RCC 7860 (cell line): ENCODE measurements at places on chromosomes 12 and 14.

- no peak for DNase-seq
Measured at GRCh38 chr14:104526723-104527645, 52.6 kb upstream of the C14orf180 start.

GRCh38 chr12:82149045-82149444 lies 209.1 kb downstream of the CCDC59 start:
- no peak for DNase-seq

GRCh38 chr14:68679746-68680467 lies 113.0 kb downstream of the ZFP36L1 start:
- peak; percentile 48 for DNase-seq

GRCh38 chr14:32201816-32202490 lies at the start of gene RNU6-7:
Gene RNU6-7, plus strand, starts transcription at chr14:32202045.
- no peak for DNase-seq

- peak; percentile 22 for DNase-seq
Measured at GRCh38 chr12:53221203-53222080, 10.6 kb downstream of the RARG start.

DNA sequence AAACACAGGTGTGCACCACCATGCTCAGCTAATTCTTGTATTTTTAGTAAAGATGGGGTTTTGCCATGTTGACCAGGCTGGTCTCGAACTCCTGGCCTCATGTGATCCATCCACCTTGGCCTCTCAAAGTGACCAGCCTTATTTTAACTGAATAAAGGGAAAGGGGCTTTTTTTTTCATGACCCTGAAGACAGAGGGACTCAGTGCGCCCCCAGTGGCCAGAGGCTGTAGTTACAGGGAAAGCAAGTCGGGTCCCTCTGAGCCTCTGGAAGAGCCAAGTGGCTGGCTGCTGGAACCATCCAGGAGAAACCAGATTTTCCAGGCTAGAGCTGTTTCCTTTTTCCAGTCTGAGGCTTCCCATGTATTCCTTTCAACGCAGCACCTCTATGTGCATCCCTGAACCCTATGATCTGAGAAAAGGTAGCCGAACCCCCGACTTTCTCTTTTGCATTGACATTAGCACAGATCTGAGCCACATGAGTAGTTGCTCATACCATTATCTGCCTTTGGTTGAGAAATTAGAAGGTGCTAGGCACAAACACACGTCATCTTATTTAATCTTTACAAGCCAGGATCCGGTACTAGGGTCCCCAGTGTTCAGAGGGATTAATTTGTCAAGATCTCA lies 342.7 kb downstream of the CACNA1C start:
- DNase-seq = no peak

GRCh38 chr14:51654533-51654845 lies 2.8 kb downstream of the FRMD6 start:
- no peak for DNase-seq

GRCh38 chr12:50725011-50725942 lies 38.6 kb upstream of the ATF1 start:
- DNase-seq = no peak

DNA sequence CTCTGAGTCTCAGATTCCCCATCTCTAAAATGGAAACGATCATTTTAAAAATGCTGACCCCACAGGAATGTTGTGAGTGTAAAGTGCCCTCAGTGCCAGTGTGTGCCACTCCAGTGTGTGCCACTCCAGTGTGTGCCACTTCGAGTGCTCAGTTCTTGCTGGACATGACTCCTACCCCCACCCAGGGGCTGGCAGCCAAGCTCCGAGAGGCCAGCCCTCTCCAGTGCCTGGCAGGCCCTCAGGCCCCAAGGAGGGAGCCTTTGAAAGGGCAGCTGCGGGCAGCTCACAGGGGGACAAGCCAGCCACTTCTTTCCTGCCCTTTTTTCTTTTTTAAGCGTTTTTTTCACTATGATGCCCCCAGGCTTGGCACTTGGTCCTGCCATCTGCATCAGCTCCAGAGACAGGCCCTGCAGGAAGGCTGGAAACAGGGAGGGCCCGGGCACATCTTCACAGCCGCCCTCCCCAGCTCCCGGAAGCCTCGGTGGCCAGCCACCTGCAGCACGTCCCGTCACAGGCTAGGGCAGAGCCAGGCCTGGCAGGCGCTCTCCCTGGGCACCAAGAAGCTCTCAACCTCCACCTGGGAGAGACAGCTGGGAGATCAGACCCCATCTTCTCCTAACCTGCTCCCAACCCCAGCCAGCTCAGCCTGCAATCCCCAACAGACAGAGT lies 29.8 kb downstream of the NCOR2 start:
- DNase-seq = no peak

DNA sequence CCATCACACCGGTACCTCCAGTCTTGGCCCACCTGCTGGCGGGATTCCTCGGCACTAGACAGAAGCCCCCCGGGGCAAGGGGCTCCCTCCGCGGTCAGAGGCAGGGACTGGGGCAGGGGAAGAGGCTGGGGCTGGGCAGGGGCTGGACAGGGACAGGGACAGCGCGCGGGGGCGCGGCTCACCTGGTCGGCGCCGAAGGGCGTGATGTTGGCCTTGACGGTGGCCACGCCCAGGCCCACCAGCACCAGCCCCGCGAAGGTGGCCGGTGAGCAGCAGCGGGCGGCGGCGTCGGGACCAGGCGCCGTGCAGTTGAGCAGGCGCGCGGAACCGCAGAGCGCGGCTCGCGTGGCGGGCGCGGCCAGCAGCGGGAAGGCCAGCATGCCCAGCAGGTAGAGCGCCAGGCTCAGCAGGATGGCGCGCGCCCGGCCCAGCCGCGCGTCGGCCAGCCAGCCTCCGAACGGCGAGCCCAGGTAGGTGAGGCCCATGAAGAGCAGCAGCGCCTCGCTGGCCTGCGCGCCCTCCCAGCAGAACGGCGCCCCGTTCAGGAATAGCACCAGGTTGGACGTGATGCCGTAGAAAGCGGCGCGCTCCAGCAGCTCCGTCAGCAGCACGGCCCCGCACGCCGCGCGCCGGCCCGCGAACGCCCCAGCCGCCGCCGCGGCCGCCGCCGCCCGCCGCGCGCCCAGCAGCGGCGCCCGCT lies 392 bp downstream of the SLC15A4 start:
- DNase-seq = no peak

DNA sequence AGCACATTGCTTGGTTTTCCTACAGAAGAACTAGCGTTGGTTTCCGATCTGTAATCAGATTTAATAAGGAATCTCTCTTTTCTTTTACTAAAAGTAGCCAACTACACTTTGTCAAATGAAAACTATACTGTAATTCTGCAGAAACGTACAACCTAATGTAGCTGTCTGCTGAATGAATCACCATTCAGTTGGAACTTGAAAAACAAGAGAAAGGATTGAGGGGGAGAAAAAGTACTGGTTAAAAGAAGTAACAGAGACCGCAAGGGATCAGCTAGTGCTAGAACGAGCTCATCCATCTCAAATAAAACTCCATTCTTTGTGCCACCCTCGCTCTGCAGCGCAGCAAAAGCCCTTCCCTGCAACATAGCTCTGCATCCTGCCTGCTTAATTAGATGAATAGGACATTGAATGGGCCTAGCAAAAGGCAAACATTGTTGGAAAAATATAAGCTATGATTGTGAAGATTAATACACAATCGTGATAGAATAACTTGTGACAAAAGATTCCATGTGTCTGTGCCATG lies 2.6 kb downstream of the GARIN2 start:
- DNase-seq = no peak

DNA sequence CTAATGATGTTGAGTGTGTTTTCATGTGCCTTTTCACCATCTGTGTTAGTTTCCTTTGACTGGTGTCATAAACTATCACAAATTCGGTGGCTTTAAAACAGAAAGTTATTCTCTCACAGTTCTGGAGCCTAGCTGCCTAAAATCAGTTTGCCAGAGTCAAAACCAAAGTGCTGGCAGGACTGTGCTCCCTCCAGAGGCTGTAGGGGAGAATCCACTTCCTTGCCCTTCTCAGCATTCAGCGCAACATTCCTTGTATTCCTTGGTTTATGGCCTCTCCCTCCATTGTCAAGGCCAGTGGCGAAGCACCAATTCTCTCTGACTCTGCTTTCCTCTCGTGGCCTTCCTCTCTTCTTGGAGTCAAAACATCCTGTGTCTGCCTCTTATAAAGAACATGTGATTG lies 174.2 kb upstream of the PDE3A start:
- no peak for DNase-seq

GRCh38 chr14:59829469-59830337 lies 40.9 kb downstream of the RTN1 start:
- no peak for DNase-seq

DNA sequence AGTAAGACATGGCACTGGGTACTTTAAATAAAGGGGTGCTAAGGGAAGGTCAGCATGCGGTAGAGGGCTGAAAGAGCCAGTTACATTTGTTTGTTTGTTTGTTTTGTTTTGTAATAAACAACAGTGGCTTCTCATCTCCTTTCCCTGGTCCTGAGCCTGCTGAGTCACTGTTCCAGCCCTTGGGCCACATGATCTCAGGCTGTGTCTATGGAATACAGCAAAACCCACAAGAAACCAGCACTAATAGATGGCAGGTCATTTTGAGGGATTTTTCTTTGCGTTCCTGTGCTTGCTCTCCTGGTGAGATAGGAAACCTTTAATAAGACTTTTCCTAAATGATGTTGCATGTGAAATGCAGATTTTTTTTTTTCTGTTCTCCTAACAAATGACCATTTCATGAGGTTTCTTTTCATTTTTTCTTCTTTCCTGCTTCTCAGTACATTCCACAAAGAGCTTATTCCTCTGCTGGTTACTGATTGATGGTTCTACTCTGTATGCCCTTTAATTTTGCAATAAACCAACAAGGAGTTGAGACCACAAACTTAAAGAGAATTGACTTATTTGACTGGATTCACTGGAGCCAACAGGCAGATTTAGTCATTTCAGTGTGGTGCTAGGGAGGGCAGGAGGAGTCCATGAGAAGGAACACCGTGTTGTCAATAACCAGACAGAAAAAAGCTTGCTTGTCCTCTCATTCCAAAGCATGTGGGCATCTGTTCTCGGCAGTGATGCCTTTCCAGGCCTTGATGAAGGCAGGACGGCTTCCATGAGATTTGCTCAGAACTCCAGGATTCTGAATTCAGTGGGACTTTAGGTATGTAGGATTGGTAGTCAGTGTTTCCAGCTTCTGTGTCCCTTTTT lies 459.2 kb downstream of the RAD51B start:
- peak; percentile 62 for DNase-seq

- DNase-seq = no peak
Measured at GRCh38 chr14:35339761-35340406, 47.7 kb downstream of the PSMA6 start.

DNA sequence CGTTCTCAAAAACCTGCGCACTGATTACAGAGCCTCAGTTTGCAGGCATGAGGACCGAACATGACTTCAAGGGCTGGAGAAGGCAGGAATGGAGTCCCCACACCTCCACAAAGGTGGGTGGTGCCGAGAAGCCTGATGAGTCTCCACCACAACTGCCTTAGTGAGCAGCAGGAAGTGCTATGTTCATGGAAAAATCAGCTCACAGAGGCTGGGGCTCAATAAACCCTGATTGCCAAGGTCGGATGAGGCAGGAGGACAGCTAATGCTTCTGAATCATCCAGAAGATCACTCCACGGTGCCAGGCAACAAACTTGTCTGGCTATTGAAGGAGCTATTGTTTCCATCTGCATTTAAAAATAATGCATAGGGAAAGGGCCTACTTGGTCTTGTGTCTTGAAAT lies 31.1 kb downstream of the APPL2 start:
- peak; percentile 44 for DNase-seq

DNA sequence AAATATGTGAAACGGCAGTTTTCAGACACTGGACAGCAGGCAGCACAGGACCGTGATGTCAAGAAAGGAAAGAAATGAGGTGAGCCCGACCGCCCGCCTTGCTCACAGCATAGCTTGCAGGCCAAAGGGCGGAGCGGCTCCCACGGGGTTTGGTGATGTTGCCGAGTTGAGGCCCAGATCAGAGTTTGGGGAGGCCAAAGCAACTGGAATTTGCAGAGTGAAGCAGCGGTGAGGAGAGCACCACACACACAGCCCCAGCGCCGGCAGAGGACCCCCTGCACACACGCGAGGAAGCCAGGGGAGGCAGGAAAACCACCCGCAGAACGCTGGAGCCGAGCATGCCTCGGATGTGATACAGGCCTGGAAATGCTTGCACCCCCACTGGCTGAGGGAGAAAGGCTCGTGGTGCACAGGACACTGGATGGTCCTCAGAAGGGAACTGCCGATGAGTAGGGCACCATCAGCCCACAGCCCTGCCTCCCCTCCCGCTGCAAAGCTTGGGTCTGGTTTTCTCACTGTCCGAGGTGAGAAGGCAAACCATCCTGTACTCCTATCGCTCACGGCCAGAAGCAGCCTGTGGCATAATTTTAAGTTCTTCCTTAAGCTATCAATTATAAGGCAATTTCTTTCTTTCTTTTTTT lies 25.7 kb upstream of the PLD4 start:
- no peak for DNase-seq

DNA sequence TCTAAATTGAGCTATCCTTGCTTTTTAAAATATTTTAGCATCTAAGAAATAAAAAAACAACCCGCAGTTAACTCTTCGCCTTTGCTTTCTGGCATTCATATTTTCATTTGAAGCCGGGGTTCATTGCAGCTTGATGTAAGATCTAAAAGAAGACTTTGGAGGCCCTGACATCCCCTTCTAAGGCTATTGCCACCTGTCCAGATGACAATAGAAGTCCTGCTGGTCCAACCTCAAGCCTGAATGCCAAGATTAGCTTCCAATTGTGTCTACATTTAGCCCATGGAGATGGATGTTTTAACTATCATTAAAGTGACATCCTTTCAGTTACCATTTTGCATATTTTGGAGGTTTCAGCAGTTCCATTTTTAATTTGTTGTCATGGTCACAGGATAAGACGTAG lies 51.6 kb upstream of the ATP2A2 start:
- no peak for DNase-seq

DNA sequence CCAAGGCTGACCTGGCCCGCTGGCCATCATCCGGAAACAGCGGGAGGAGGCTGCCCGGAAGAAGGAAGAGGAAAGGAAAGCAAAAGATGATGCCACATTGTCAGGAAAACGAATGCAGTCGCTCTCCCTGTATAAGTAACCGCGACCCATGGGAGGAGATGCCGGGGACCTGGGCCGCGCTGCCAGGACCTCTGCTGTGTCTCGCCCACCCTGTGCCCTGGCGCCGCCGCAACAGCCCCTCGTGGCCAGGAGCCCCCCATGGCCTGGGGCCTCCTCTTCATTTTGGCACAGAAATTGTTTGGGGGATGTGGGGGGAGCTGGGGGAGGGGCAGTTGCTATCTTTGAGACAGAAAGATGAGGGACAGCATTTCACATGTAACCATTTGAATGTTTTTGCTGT lies 16.5 kb downstream of the HSPB8 start:
- DNase-seq = no peak

DNA sequence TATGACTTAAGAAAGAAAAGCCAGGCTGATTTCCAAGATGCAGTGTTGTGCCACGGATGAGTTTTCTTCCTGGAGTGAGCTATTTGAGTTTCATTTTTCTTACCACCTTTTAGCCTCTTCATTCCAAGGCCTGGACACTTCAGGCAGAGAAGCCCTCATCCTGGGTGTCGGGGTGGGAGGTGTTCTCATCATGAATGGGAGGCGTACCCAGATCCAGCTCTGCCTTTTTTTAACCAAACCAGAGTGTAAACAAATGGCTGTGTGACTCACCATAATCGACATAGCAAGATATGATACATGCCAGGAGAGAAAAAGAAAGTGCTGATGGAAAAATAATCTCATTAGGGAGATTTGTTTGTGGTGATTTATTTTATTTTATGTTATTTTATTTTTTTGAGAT lies 79.9 kb downstream of the ARF6 start:
- peak; percentile 74 for DNase-seq
